ENCODE measurements at places on chromosomes 12 and 14. TPM values are rescaled to one million over a fixed set of nuclear protein-coding genes. Genes with fewer than 3 reads are reported as not detected.

GRCh38 chr12:107497231-107497630 is 188.4 kb upstream of the PWP1 start:
- H3K4me3 ChIP-seq = no peak overlapping the region
- H3K36me3 ChIP-seq = no peaks in the 10 kb centered on the region
- no peak overlapping the region for H3K27ac ChIP-seq

The ORAI1 gene
- total RNA-seq = 10.6 TPM

The COQ5 gene
- 66.7 TPM for total RNA-seq

DNA sequence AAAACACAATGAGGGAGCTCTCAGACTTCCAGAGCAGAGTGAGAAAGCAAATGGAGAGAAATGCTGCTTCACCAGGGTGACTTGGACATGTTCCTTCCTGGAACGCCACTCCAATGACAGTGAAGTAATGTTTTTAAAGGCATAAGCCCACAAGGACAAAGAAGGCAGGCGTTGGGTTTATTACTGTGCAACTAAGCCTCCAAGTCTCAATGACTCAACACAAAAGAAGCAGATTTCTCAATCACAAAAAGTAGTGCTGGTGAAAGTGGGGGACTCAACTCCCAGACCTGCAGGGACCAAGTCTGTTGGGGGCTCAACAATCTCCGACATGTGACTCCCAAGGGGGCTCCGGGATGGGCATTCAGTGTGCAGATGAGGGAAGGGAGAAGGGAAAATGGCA is 505.2 kb downstream of the BCL11B start:
- no peak overlapping the region for H3K4me3 ChIP-seq
- no peaks in the 10 kb centered on the region for H3K36me3 ChIP-seq
- DNase-seq = no peak
- no peaks in the 10 kb centered on the region for H3K4me1 ChIP-seq

- no peak overlapping the region for H3K27ac ChIP-seq
- H3K36me3 ChIP-seq = no peaks in the 10 kb centered on the region
- no peak for DNase-seq
- no peaks in the 10 kb centered on the region for H3K4me1 ChIP-seq
- no peaks in the 10 kb centered on the region for H3K27me3 ChIP-seq
Observed at GRCh38 chr14:91127401-91127801, 13.5 kb downstream of the DGLUCY start.

DNA sequence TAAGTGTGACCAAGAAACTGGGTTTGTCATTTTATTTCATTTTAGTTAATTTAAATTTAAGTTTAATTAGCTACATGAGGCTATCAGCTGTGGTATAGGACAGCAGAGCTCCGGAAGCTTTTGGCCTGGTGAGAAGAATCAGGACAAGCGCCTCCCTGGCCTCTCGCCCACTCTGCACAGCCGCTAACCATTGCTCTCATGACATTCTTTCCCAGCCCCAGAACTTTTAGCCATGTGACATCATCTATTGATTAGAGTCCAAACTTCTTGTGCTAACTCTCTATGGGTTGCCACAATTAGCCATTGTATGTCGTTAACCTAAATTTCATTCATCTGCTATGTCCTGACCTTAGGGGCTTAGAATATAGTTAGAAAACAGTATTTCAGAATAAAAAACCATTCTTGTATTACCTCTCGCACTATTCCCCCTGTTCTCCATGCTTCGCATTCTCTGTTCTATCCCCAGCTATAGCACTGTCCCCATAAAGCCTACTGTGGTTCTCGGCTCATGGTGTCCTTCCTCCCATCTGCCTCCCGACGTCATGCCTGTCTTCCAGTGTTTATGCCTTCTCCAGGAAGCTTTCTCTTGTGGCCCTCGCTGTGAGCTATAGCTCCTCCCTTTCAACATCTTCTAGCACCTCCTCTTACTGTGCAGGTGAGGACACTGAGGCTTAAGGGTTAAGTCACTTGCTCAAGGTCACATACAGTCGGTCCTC is 23.5 kb downstream of the SSH1 start:
- no peaks in the 10 kb centered on the region for H3K36me3 ChIP-seq
- H3K4me1 ChIP-seq = peaks cover 5% of the 10 kb centered on the region
- no peaks in the 10 kb centered on the region for H3K27me3 ChIP-seq
- no peak for DNase-seq
- no peak overlapping the region for H3K4me3 ChIP-seq

DNA sequence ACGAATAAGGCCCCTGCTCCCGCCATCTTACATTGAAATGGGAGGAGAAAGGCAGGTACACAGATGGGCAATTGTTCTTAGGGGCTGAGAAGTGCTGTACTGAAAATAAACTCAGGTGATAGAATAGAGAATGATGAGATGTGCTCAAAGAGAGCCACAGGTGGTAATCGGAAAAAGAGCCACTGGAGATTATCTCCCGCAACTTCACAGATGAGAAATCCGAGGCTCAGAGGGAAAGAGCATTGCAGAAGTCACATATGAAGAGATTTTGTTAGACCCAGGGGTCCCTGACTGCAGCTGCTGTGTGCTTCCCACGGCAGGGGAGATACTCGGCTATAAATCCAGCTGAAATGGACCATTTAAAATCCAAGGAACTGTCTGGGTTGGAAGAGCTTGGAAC is 73.7 kb downstream of the PRIMA1 start:
- no peak for DNase-seq
- H3K4me3 ChIP-seq = no peak overlapping the region
- H3K36me3 ChIP-seq = no peaks in the 10 kb centered on the region
- H3K4me1 ChIP-seq = peaks cover 13% of the 10 kb centered on the region

DNA sequence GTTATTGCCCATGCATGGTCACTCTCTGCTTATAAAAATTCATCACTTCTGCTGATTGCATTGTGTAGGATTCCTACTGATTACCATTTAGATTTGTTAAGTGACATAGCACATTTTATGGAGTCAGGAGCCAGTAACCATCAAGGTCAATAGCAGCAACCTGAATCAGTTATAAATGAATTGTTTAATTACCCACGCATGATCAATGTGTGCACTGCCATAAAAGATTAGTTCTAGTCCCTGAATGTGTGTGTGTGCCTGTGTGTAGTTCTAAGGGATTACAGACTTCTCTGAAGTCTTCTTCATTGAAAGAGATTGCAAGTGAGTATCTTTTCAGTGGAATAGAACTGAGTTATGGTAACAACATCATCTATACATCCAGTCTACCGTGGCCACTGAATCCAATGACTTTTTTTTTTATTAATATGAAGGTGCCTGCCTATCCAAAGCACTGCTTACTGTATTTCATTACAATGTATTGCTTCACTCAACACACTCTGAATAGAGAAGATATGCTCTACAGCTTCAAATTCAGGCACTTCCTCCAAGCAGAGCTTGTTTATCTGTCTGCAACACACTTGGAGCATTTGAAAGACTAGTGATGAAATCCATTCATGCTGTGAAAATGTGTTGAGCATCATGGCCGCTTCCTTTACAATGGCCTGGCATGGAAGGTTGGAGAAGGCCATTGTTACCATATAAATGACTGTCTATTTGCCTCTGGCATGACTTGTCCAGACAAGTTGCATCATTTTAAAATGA is 381.7 kb downstream of the DIO2 start:
- H3K4me1 ChIP-seq = peaks cover 14% of the 10 kb centered on the region
- H3K36me3 ChIP-seq = no peaks in the 10 kb centered on the region

DNA sequence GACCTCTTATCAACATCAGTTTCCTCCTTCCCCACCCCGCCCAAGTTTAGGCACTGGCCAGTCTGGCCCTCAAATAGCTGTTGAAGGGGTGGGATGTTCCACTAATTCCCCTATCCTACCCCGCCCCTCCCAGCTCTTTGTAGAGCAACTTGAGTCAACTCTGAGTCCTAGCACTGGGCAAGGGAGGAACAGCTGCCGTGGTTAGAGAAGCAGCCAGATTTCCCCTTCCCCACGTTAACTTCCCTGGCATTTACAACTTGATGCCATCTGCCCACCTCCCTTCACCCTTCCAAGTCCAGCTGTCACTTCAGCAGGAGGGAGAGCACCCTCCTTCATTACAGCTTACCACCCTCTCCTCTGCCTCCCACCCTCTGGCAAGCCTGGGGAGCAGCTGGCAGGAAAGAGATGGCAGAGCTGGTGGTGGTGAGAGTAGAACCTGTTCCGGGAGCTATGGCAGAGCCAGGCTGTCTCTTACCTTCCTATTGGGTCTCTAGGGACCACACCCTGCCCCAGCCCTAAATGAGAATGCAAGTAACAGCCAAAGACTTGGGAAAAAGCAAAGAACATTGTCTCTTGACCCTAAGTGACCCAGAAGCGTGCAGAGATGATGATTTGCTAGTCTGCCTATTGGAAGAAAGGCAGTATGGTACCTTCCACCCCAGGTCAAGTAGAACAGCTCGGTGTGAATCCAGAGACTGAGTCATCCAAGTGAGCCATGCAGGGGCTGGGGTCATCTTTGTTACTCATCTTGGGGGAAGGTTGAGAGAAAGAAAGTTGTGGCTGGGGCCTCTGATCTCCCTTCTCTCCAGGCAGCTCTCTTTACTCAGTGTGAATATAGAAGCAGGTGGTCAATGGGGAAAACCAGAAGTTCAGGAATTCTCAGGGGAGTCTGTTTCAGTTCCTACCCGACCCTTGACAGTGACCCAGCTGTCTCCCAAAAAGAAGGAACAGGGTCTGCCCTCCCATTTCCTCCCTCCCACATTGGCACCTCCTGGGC is 1.5 kb downstream of the BLOC1S1 start:
- H3K4me3 ChIP-seq = peak overlapping the region; percentile 88
- peaks cover 4% of the 10 kb centered on the region for H3K27me3 ChIP-seq
- H3K36me3 ChIP-seq = no peaks in the 10 kb centered on the region
- peak overlapping the region; percentile 86 for H3K27ac ChIP-seq
- H3K4me1 ChIP-seq = peaks cover 31% of the 10 kb centered on the region

- DNase-seq = peak; percentile 73
- H3K27ac ChIP-seq = no peak overlapping the region
- no peak overlapping the region for H3K4me3 ChIP-seq
- no peaks in the 10 kb centered on the region for H3K27me3 ChIP-seq
- peaks cover 6% of the 10 kb centered on the region for H3K4me1 ChIP-seq
Observed at GRCh38 chr12:6563448-6564050, 4.5 kb downstream of the NOP2 start.

- H3K27me3 ChIP-seq = peaks cover 19% of the 10 kb centered on the region
- no peak overlapping the region for H3K4me3 ChIP-seq
- H3K4me1 ChIP-seq = no peaks in the 10 kb centered on the region
- no peak for DNase-seq
- H3K36me3 ChIP-seq = no peaks in the 10 kb centered on the region
Observed at GRCh38 chr12:123441523-123442164, 5.2 kb upstream of the RILPL2 start.

The TRHDE gene
- total RNA-seq = 0.22 TPM

GRCh38 chr12:94855853-94856252 is 147.6 kb downstream of the NDUFA12 start:
- H3K4me3 ChIP-seq = no peak overlapping the region
- DNase-seq = no peak

The FERMT2 gene
- total RNA-seq = 166 TPM

- no peaks in the 10 kb centered on the region for H3K4me1 ChIP-seq
- H3K27me3 ChIP-seq = no peaks in the 10 kb centered on the region
- H3K27ac ChIP-seq = no peak overlapping the region
Observed at GRCh38 chr14:50619569-50620141, 48.5 kb downstream of the SAV1 start.

GRCh38 chr12:102702447-102703114 is 214.5 kb downstream of the PAH start:
- no peaks in the 10 kb centered on the region for H3K4me1 ChIP-seq
- no peak overlapping the region for H3K27ac ChIP-seq
- no peaks in the 10 kb centered on the region for H3K36me3 ChIP-seq
- DNase-seq = peak; percentile 37
- no peaks in the 10 kb centered on the region for H3K27me3 ChIP-seq

The UBR7 gene
- 55.7 TPM for total RNA-seq

DNA sequence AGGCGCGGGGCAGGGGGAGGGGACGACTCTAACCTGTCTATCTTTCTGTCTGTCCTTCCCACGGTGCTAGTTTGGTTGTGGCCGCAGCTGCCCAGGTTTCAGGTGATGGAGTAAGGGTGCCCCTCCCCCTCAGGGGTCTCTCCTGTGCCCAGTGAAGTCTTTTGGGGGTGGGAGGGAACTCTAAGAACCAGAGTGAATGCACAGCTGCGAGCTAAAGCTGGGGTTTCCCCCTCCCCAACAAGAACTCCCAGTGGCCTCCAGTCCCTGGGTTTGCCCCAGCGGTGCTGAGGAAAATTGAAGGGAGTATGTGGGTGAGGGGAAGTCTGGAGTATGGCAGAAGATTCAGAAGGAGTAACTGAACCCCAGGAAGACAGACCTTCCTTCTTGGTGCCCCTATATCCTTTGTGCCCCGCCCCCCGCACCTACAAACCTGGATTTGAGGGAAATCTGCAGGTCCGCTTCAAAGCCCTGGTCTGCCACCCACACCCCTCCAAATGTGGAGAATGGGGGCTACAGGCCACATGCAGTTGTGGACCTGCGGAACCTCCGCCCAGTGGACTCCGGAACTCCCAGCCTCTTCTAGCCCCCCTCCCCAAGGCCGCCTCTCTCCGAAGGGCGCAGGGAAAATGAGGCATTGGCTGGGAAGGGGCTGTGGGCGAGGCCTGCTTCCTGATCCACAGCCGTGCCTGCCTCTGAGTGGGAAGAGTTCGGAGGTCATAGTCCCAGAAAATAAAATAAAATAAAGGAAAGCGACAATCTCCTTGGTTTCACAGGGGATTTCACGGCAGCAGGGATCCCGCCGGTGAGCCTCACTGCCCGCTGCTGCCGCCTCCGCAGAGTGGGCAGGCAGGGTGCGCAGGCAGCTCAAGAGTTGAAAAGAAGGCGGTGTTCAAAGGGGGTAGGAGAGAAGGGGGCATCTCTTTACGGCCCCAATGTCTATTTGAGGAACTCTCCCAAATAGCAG is 3.4 kb upstream of the HOXC9 start:
- H3K36me3 ChIP-seq = no peaks in the 10 kb centered on the region
- DNase-seq = no peak
- H3K27ac ChIP-seq = no peak overlapping the region
- no peak overlapping the region for H3K4me3 ChIP-seq
- no peaks in the 10 kb centered on the region for H3K4me1 ChIP-seq

The MEG3 gene
- total RNA-seq = 7.3 TPM

GRCh38 chr12:24427776-24428175 is 478.3 kb upstream of the SOX5 start:
- H3K36me3 ChIP-seq = no peaks in the 10 kb centered on the region
- H3K27ac ChIP-seq = no peak overlapping the region
- no peak for DNase-seq
- H3K4me3 ChIP-seq = no peak overlapping the region
- H3K4me1 ChIP-seq = peaks cover 25% of the 10 kb centered on the region
- no peaks in the 10 kb centered on the region for H3K27me3 ChIP-seq

GRCh38 chr12:124813782-124814181 is 49.9 kb downstream of the SCARB1 start:
- DNase-seq = no peak
- H3K36me3 ChIP-seq = no peaks in the 10 kb centered on the region
- no peak overlapping the region for H3K4me3 ChIP-seq
- H3K4me1 ChIP-seq = peaks cover 13% of the 10 kb centered on the region
- H3K27me3 ChIP-seq = no peaks in the 10 kb centered on the region
- H3K27ac ChIP-seq = no peak overlapping the region

DNA sequence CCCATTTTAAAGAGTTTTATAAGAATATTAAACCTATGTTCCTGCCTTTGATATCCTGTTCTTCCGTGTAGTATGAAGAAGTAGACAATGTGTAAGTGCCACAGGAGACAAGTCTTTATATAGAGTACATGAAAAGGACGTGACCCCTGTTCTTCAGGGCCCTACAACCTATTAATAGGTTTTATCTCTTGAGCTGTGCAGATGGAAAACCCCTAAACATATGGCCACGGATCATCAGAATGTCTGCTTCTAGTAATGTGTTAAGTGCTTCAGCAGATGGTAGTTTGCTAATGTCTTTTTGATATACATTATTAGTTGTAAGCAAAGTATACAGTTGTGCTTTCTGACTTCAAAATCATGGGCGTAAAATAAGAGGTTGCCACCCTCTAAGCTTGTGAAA is 228.5 kb downstream of the PTPRO start:
- no peak for DNase-seq
- no peak overlapping the region for H3K4me3 ChIP-seq
- H3K4me1 ChIP-seq = no peaks in the 10 kb centered on the region
- no peaks in the 10 kb centered on the region for H3K36me3 ChIP-seq
